ENCODE measurements at places on chromosomes 5 and 9.

- no peak for DNase-seq
These were observed 31.3 kb downstream of the RAI14 start for GRCh38 chr5:34687269-34688011.

GRCh38 chr9:91710158-91710557, 239.9 kb downstream of the ROR2 start:
- DNase-seq: no peak

GRCh38 chr5:169421677-169422076, 120.7 kb upstream of the SLIT3 start:
- no peak for DNase-seq

DNA sequence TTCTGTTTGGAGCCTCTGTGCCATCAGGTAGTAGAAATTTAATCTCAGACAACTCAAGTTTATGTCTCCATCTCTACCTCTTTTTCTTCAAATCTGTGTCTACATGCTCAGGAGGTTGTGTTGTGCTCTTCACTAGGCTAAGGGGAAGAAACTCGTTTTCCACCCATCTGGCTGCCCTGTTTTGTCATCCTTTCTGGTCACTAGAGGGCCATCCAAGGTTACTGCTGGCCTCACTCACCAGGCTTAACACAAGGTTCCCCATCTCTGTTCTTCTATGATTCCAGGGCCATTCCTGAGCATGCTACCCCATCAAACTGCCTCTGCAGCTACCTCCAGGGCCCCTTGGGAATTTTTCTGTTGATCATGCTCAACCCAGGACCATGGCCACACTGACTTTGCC, 213.3 kb upstream of the FBXL7 start:
- no peak for DNase-seq

DNA sequence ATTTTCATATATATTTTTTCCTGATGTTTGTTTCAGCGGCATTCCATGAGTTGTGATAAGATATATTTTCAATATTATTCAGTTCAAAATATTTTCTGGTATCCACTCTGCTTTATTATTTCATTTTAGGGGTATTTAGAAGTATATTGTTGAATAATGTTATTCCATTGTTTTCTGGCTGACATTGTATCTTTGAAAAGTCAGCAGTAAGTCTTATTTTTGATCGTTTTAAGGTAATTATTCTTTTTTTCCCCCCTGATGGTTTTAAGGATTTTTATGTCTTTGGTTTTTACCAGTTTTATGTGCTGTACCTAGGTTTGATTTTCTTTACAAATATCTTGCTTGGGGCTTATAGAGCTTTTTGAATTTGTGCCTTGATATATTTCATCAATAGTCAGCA, 6.6 kb upstream of the GLRA1 start:
- no peak for DNase-seq

DNA sequence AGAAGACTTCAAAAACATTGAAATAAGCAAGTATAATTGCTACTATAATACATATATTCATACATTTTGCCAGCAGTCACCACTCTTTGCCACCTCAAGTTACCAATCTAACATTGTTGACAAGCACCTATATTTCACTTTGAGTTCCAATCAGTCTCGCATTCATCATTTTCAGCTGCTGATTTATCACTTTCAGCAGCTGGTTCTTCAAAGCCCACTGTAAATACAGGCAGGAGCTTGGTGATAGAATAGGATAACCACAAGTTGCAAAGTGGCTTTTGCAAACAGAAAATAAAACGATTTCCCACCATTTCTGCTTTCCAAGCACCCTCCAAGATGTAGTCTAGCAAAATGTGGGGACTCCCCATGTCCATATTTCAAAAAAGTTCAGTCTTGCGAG, 114.2 kb upstream of the ITGA1 start:
- no peak for DNase-seq

GRCh38 chr5:92562065-92562464, 1019.0 kb downstream of the NR2F1-AS1 start:
- no peak for DNase-seq

DNA sequence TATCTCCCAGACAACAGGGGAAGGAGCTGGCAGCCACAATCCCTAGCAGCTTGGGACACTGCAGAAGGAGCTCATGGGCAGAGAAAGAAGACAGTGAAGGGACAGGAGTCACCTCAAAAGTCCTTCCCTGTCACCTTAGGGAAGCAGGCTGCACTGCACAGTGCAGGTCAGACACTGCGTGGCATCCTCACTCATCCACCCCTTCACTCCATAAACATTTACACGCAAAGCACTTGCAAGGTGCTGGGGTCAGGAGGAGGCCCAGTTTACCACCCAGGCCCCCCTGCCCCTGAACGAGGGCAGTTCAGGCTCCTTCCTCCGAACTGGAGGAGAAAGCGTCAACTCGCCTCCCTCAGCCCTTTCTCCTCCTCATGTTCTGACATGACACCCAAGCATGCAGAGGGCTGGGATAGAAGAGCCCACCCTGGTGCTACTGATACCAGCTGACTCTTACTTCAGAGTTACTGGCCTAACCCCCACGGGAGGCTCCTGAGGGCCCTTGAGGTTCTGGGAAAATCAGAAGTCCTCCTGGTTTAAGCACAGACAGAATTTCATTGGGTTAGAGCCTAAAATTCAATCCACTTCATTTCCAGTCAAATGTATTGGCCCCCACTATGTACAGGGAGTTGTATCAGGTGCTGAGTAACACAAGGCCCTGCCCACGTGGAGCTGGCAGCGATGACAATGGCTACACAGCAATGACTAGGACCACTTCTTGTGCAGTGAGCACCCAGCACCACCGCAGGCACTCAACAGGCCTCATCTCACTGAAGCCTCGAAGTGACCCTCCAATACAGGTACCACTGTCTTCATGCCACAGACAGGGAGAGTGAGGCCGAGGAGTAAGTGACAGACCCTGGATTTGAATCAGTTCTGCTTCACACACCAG, 70.4 kb downstream of the RAPGEF1 start:
- DNase-seq: peak; percentile 45

DNA sequence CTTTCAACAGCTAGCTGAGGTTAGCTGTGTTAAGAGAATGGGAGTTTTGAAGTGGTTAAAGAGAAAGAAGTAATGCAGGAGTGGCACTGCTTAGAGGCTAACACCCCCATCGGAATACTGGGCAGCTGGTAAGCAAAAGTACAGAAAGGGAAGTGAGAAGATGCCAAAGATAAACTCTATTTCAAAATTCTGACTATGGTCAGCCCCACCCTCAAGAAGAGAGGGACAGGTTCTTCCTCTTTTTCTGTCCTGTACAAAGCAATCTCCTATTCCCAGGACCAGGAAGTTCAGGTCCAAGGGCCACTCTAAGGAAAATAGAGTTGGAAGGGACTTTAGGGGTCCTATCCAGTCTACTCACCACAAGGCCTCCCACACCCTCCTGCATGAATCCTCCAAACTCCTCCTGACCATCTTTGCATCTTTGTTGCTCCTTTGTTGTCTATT, 45.9 kb upstream of the JAK2 start:
- no peak for DNase-seq

- DNase-seq: no peak
These were observed 450.0 kb downstream of the GADD45G start for GRCh38 chr9:90054810-90055209.

- no peak for DNase-seq
These were observed 381.2 kb upstream of the RORB start for GRCh38 chr9:74115976-74116375.

GRCh38 chr5:14768508-14769365, 102.8 kb downstream of the ANKH start:
- DNase-seq: no peak

DNA sequence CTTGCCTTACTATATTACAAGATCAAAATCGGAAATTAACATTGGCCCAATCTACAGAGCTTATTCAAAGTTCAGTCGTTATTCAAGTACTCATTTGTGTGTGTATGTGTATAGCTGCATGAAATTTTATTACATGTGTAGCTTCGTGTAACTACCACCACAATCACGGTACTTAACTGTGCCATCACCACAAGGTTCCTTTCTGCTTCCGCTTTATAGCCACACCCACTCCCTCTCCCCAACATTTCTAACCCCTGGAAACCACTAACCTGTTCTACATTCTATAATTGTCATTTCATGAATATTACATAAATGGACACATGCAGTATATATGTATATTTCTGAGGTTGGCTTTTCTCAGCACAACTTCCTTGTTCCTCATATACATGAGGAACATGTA, 4.0 kb upstream of the TEX48 start:
- DNase-seq: peak; percentile 23

DNA sequence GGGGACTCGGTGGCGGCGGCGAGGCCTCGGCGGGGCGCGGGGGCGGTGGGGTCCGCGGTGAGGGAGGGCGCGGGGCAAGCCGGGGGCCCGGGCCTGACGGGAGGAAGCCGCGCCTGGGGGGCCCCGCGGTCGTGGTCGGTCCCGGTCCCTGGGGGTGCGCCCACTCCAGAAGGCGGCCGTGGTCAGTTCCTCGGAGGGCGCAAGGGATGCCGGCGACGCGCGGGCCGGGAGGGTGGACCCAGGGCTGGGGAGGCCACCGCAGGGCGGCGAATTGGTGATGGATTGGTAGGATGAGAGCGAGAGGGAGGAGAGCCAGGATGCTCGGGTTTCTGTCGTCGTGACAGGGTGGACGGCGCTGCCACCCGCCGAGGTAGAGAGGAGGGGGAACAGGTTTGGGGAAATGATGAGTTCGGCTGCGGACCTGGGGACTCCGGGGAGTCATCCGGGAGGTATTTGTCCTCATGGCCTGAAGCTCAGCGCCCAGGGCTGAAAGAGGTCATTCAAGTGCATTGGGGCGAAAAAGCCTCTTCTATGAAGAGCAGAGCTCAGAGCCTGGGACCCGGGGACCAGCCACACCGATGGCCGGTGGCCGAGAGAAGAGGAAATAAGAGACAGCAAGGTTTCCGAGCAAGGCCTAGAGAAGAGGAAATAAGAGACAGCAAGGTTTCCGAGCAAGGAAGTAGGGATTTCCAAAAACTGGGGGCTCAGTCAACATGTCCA, 557 bp downstream of the GNG10 start:
- DNase-seq: peak; percentile 30

DNA sequence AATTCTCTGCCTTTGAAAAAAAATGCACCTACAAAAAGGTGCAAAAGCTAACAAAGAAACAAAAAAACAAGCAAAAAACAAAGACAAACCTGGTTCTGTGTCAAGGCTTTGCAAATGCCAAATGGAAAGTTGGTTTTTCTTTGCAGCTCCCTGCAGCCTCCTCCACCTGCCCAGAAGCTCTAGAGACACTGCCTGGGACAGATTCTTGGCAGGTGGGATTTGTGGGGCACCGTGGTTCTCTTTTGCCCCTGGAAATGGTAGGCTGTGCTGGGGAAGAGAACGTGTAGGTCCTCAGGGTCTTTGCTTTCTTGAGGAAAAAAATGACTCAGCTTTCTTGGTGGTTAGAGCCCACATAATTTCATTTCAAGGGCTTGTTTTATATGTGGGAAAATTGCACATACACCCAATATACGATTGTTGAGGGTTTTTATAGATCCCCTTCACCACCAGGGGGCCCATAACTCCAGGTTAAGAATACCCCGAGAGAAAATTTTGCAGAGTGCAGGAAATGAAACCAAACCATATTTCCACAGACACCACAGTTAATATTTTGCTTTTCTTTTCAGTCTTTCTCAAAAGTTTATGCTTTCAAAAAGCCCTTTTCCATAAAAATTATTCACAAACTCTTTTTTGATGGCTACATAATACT, 58.7 kb downstream of the NXNL2 start:
- DNase-seq: peak; percentile 67

DNA sequence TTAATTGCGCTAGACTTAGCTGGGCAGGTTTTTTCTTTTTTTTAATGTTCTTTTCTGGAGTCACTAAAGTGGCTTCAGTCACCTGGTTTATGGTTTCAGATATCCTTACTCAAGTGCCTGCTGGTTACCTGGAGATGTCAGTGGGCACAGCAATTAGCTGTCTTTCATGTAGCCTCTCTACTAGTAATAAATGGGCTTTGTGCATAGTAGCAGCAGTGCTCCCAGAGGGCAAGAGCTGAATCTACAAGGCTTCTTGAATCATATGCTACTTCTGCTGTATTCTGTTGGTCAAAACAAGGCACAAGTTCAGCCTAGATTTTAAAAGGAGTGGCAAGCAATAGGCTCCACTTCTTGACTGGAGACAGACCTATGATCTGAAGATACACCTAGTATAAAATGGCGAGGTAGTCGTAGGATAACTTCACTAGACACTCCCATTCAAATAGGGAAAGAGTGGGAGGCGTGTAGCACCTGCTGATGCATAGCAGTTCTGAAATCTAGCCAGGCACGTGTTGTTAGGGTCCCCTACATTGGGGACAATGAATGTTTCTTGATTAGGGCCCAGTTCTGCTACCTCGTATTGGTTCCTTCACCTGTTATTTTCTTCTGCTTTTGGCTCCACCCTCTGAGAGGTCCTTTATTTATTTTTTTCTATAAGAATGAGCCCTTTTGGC, 7.0 kb downstream of the SCAMP1 start:
- no peak for DNase-seq

- DNase-seq: no peak
These were observed 206.2 kb downstream of the HSPA4 start for GRCh38 chr5:133257977-133258376.

DNA sequence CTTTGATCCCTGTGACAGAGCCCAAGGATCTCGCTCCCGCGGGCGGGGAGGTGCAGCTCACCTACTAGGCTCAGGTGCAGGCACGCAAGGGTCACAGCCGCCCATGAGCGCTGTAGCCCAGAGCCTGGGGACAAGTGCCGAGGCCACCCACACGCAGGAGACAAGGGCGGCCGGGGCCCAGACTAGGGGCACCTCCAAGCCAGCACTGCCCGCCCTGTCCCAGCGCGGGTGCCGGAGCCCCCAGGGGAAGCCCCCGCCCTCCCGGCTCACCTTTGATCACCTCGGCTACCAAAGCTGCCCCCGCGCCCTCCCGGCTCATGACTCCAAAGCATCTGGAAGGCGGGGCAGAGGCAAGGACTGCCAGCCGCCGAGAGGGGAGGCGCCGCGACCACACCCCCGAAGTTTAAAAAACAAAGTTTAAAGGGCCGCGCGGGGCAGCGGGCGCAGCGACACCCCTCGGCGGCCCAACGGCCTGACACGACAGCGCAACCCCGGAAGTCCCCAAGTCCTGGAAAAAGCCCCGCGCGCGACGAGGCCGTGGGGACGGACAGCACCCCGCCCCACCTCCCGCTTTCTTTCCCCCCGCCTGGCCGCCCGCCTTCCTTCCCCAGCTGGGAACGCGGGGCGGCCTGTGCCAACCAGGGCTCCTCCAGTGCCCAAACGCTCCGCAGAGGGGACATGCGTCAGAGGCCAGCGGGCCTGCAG, 53.0 kb downstream of the CDC14B start:
- peak; percentile 85 for DNase-seq

DNA sequence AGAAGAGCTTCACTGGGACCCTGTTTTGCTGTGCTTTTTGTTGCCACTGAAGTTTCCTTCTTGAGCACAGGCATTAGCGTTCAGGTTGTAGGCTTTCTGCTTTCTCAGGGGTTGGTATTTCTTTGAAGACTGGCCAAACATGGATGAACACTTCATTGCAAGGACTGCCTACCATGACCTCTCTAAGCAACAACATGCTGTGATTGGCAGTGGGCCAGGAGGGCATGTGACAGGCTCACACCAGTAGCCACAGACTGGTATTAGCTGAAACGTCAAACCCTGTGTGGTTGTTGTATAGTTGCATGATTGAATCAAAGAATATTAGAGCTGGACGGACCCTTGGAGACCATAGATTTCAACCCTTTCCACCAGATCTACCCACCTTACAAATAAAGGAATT, 20.0 kb upstream of the MLANA start:
- no peak for DNase-seq
